Fibroblast of skin of left quadriceps (primary cell): ENCODE measurements at places on chromosomes 5 and 9.

- DNase-seq = no peak
Measured at GRCh38 chr5:170599756-170600155, 95.9 kb downstream of the KCNIP1 start.

- no peak for DNase-seq
Measured at GRCh38 chr5:80106916-80107315, 71.8 kb downstream of the THBS4 start.

GRCh38 chr9:87372356-87372851 lies 125.3 kb upstream of the DAPK1 start:
- DNase-seq = no peak

DNA sequence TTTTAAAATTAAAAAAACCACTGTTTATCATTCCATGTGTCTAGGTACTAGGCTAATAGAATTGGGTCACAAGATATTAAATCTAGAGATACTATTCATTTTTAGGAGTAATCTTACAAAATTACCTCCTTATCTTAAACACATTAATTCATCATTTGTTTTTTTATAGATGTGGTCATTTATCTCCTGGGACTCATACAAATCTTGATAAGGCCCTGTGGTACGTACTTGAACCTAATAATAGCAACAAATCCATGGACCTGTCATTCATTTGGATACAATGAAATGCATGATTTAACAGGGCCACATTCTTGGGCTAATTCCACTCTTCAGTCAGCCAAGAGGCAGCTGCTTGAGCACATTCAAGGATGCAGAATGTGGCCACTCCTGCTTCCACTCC lies 66.4 kb upstream of the MARCHF11 start:
- no peak for DNase-seq

- DNase-seq = no peak
Measured at GRCh38 chr5:134394932-134395331, 16.7 kb downstream of the CDKN2AIPNL start.

DNA sequence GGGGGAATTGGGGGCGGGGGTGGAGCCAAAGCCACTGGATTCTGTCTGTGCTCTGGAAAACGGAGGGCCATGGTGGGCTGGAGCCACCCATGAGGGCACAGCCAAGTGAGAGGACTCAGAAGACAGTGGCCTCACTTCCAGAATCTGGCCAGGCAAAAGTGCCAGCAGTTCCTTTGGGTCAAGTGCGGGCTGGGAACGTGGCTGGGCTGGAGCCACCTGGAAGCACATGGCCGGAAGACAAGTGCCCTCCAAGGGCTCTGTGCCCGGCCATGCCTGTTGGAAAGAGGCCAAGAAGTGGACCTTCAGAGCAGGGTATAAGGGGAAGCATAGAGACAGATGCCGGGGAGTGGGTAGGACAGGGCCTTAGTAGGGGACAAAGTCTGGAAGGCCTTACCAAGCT lies 11.7 kb upstream of the SH3PXD2B start:
- no peak for DNase-seq

DNA sequence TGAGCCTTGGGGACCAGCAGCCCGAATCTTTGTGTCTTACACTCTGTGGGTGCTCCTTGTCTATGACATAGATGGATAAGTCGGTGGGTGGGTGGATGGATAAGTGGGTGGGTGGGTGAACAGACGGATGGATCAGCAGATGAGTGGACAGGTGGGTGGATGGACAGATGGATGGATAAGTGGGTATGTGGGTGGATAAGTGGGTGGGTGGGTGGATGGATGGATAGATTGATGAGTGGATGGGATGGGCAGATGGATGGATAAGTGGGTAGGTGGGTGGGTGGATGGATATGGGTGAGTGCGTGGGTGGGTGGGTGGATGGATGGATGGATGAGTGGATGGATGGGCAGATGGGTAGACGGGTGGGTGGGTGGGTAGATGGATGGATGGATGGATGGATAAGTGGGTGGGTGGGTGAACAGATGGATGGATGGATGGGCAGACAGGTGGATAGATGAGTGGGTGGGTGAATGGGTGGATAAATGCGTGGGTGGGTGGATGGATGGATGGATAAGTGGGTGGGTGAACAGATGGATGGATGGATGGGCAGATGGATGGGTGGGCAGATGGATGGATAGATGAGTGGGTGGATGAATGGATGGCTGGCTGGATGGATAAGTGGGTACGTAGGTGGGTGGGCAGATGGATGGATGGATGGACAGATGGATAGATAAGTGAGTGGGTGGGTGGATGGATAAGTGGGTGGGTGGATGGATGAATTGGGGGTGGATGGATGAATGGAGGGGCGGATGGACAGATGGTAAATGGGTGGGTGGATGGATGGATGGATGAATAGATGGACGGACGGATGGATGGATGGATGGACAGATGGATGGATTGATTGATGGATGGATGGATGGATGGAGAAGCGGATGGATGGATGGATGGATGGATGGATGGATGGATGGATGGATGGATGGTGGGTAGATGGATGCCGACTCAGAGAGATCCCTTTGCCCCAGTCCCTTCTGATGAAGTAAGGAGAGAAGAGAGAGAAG lies 121.2 kb downstream of the VAV2 start:
- DNase-seq = no peak

GRCh38 chr5:168120401-168121137 lies 170.9 kb upstream of the WWC1 start:
- DNase-seq = no peak

- DNase-seq = no peak
Measured at GRCh38 chr9:87834357-87834756, 48.3 kb upstream of the SPATA31E1 start.

GRCh38 chr5:68463606-68464005 lies 248.1 kb downstream of the PIK3R1 start:
- DNase-seq = no peak

DNA sequence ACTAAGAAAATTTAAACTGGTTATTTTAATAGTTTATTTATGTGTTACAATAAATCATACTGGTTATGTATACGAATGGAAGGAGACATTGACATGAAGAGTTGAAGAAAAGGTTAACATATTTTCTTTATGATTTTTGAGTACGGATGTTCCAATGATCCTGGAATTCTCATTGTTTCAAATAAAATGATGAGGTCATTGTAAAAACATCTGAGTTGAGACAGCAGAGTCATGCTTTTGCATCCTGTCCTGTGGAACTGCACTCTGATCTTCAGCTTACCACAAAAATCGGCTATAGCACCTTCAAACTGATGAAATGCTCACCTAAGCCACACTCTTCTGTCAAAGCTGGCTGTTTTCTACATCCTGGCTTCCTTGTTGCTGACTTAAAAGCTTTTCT lies 67.8 kb downstream of the PTCD2 start:
- peak; percentile 69 for DNase-seq

DNA sequence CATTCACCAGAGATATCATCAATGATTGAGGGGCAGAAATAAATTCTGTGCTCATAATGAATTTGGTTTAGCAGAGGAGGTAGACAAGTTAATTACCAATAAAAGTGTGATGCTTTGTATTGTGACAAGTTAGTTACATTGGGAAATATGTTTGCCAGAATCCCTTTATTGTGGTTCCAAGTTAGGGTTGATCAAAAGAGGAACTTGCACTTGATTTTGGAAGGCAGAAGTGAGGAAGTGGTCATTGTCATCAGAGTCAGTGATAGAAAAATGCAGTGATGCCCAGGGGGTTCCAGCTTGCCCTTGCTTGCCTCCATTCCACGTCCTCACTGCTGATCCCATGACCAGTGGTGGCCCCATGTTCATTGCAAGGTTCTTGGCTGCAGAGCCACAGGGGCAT lies 69.7 kb downstream of the SVEP1 start:
- DNase-seq = no peak

GRCh38 chr9:34457266-34458012 lies 931 bp downstream of the FAM219A start:
- peak; percentile 37 for DNase-seq

DNA sequence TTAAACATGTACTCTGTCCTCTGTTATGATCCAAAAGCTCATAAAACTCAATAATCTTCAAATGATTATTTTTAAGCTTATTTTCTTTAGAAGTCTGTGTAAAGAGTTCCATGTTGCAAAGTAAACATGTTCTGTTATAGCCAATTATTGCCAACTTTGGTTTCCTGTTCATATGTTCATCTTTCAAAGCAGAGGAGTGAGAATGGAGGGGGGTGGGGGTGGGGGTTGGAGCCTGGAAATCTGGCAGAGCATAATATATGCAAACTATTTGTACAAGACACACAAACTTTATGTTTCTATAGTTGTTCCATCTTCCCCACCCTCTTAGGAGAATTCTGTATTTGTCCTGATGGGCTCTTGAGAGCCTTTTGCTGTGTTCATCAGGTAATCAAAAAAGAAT lies 135.0 kb downstream of the STARD4 start:
- DNase-seq = no peak

DNA sequence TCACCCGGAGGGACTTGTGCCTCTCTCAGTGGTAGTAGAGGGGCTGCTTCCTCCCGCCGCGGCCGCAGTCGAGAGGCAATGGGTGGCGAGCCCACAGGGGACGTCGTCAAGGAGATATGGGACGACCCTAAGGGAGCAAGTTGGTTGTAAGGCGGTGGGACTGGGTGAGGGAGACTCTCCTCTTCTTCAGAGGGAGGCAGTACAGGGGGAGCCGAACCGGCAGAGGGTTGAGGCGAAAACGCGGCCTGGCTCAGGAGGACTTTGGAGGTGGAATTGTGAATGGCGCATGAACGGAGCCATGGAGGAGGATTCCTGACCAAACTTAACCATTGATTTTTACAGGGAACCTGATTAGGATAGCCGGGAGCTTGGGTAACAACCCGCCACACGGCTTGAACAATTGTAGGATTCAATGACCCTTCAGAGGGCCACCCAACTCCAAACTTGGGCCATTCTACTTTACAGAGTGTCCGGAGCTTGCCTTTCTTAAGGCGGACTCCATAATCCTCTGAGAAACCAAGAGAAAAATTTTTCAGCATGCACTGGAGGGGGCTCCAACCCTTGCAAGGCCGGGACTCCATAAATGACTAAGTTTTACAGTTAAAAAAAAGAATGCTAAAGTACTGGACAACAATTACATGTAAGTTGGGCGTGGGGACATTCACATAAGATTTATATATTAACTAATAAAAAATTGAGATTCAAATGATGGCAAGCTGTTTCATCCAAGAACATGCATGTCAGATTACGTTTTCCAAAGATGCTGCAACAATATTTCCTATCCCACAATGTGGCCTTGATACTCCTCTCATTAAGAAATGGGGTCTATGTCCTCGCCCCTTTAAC lies 19.4 kb upstream of the RHOBTB3 start:
- no peak for DNase-seq

DNA sequence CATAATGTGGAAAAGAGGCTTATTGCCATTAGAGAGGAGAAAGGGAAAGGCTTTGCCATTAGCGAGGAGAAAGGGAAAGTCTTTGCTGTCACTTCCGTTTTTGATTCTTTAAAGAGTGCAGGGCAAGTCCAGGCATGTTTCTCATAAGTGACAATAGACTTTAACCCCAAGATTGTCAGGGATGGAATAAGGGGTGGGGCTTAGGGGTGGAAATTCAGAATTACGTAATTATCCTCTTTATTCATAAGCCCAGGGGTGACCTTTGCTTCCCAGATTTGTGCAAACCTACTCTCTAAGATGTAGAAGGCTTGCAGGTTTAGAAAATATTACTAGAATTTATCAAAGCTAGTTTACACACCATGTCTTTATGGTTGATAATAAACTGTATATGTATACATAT lies 2.3 kb upstream of the PLK2 start:
- no peak for DNase-seq

GRCh38 chr9:136996361-136997292 lies at the start of gene CLIC3:
CLIC3 (minus strand) TSS chr9:136996568; CDS start chr9:136996543, 25 bp downstream.
- no peak for DNase-seq

- DNase-seq = peak; percentile 61
Measured at GRCh38 chr9:119004618-119004990, 364.6 kb downstream of the BRINP1 start.

GRCh38 chr9:16809912-16810610 lies 60.4 kb downstream of the BNC2 start:
- no peak for DNase-seq

- DNase-seq = no peak
Measured at GRCh38 chr5:163861670-163862069, 356.3 kb downstream of the MAT2B start.
